ENCODE measurements at places on chromosomes 1 and 21. TPM values are rescaled to one million over a fixed set of nuclear protein-coding genes. Genes with fewer than 3 reads are reported as not detected.
A peak's percentile ranks its signal among the peaks of the same experiment; 100 is the strongest.

GRCh38 chr1:67261680-67262079, 46.0 kb upstream of the IL12RB2 start:
- H3K4me3 ChIP-seq, result no peak overlapping the region
- H3K27me3 ChIP-seq, result no peaks in the 10 kb centered on the region
- no peak for DNase-seq
- no peaks in the 10 kb centered on the region for H3K36me3 ChIP-seq
- H3K4me1 ChIP-seq, result no peaks in the 10 kb centered on the region

DNA sequence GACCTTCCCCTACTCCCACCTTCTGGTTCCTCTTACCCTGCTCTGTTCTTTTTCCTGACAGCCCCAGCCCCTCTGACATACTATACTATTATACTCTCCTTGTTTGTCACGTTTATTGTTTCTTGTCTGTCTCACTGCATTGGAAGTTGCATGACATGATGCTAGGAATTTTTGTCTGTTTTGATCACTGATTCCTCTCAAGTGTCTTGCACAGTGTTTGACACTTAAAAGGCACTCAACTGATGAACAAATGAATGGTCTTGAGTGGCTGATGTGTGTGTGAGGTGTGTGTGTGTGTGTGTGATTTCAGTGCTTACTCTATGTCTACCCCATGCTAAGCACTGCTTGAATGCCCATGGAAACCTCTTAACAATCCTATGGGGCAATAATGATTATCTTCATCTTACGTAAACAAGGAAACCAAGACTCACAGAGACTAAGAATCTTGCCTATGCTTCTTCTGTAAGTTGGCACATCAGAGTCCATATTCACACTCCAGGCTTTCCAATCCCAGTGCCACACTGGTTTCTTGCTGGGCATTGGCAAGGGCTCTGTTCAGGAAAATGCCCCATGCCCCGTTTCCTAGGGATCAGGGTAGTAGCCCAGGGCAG, 59.7 kb downstream of the ATP1A1 start:
- H3K27me3 ChIP-seq, result no peaks in the 10 kb centered on the region
- no peak for DNase-seq
- H3K4me3 ChIP-seq, result no peak overlapping the region
- no peak overlapping the region for H3K27ac ChIP-seq
- no peaks in the 10 kb centered on the region for H3K36me3 ChIP-seq
- H3K4me1 ChIP-seq, result no peaks in the 10 kb centered on the region

DNA sequence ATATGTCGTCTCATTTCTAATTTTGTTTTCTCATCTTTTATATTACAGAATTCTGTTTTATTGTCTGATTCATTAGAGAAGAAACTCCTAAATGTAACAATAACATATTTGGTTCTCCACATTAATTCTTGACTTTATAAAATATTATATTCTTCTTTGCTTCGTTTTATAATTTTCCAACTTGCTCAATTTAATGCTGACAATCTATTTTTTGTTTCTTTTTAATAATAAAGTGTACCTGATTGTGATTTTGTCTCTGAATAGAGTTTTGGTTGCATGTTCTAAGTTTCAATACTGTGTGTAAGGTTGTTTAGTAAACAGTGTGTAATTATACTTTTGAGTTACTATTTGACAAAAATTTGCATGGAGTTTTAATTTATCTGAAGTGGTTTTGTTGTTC, 131.0 kb upstream of the C1orf105 start:
- no peak overlapping the region for H3K27ac ChIP-seq
- H3K4me3 ChIP-seq, result no peak overlapping the region
- DNase-seq, result no peak
- H3K4me1 ChIP-seq, result no peaks in the 10 kb centered on the region
- H3K36me3 ChIP-seq, result no peaks in the 10 kb centered on the region

GRCh38 chr1:144551543-144552424, 40.9 kb upstream of the PPIAL4F start:
- H3K4me1 ChIP-seq, result no peaks in the 10 kb centered on the region
- H3K36me3 ChIP-seq, result no peaks in the 10 kb centered on the region
- peak; percentile 53 for DNase-seq
- H3K4me3 ChIP-seq, result peak overlapping the region; percentile 45
- no peaks in the 10 kb centered on the region for H3K27me3 ChIP-seq

GRCh38 chr1:95286479-95286878, 52.5 kb downstream of the RWDD3 start:
- DNase-seq, result no peak
- H3K4me3 ChIP-seq, result no peak overlapping the region
- no peaks in the 10 kb centered on the region for H3K27me3 ChIP-seq
- H3K27ac ChIP-seq, result no peak overlapping the region

The FOXD3 gene
- total RNA-seq, result not detected

Data from ascending aorta (tissue), 2 donors.